ENCODE measurements at places on chromosomes 6 and 20. TPM values are rescaled to one million over a fixed set of nuclear protein-coding genes. Genes with fewer than 3 reads are reported as not detected.

Gene STMND1
- total RNA-seq: not detected

Gene ID4
- 13.6 TPM for total RNA-seq

- no peak overlapping the region for H3K27ac ChIP-seq
- H3K4me1 ChIP-seq: no peaks in the 10 kb centered on the region
- no peak overlapping the region for H3K4me3 ChIP-seq
- H3K27me3 ChIP-seq: no peaks in the 10 kb centered on the region
- no peaks in the 10 kb centered on the region for H3K36me3 ChIP-seq
Measured at GRCh38 chr6:68730291-68731054, 95.4 kb downstream of the ADGRB3 start.

DNA sequence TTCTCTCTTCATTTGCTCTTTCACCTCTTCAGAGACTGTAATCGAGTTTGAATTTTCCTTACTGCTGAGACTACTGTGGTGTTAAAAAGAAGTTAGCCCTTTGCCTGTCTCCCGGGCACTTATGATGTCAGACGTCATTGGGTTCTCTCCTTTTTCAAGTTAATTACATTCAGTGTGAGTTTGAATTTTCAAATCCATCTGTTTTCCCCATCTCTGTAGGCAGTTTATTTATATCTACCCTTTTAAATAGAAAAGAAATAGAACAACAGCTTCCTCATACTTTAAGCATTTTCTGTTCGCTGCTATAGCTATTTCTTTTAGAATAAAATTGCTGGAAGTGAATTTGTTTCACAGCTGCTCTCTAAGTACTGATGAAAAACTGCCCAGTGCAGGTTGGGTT is 81.4 kb downstream of the MCHR2 start:
- no peak for DNase-seq
- no peaks in the 10 kb centered on the region for H3K27me3 ChIP-seq
- no peak overlapping the region for H3K27ac ChIP-seq
- no peaks in the 10 kb centered on the region for H3K36me3 ChIP-seq

GRCh38 chr6:91352878-91353277 is 766.0 kb upstream of the MAP3K7 start:
- H3K27ac ChIP-seq: no peak overlapping the region
- DNase-seq: no peak
- H3K4me1 ChIP-seq: no peaks in the 10 kb centered on the region
- no peaks in the 10 kb centered on the region for H3K36me3 ChIP-seq
- no peaks in the 10 kb centered on the region for H3K27me3 ChIP-seq

DNA sequence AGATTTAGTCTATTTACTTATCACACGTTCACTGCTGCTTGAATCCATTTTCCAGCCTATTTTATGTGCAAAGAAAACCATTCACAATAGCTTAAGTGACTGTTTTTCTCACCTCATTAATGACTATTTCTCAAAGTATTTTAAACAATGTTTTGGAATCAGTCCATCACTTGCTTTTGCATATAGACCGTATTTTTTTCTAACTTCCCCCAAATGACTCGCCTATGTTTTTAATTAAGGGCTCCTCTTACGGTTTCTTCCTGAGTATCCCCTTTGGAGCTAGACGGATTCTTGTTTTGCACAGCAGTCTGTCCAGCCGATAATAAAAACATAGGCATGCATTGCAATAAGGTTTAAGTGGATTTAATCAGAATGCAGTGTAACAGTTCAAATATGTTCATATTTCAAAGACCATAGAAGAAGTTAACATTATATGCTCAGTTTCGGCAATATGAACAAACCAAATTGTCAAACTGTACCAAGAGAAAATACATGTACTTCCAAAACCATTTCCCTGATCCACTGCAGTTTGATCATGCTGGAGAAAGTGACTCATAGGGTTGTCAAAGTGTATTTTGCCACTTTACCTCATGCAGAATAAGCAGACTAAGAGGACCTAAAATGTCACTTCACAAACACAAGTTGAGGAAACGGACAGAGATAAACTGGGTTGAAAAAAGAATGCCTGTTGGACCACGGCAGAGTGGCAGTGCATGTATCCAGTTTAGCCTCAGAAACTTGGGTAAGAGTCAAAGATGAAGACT is 66.4 kb downstream of the HMGN3 start:
- no peak overlapping the region for H3K4me3 ChIP-seq
- H3K27ac ChIP-seq: no peak overlapping the region
- no peaks in the 10 kb centered on the region for H3K36me3 ChIP-seq
- no peaks in the 10 kb centered on the region for H3K27me3 ChIP-seq
- DNase-seq: no peak

DNA sequence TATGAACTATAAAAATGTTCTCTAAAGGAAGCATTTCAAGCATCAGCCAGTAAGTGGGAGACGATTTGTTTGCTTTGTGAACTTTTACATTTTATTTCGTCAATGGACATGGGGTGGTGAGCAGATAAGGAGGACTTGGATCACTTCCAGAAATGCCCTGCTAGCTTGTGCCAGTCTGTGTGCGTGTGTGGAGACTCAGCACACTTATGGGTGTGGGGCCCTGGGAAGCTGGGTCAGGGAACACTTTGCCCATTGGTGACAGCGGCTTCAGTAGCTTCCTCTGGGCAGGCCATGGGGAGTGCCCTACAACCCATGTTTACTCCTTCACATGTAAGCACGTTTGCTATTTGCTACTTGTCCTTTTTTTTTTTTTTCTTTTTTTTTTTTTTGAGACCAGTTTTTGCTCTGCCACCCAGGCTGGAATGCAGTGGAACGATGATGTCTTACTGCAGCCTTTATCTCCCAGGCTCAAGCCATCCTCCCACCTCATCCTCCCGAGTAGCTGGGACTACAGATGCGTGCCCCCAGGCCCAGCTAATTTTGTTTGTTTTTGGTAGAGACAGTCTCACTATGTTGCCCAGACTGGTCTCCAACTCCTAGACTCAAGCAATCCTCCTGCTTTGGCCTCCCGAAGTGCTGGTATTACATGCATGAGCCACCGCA is 24.2 kb downstream of the PRDM1 start:
- peaks cover 4% of the 10 kb centered on the region for H3K4me1 ChIP-seq
- H3K4me3 ChIP-seq: no peak overlapping the region
- H3K27me3 ChIP-seq: no peaks in the 10 kb centered on the region

- H3K27ac ChIP-seq: no peak overlapping the region
- H3K36me3 ChIP-seq: no peaks in the 10 kb centered on the region
- DNase-seq: no peak
- no peaks in the 10 kb centered on the region for H3K27me3 ChIP-seq
Measured at GRCh38 chr6:46655803-46656202, 3.0 kb downstream of the SLC25A27 start.

- H3K4me3 ChIP-seq: no peak overlapping the region
- H3K27me3 ChIP-seq: no peaks in the 10 kb centered on the region
- no peaks in the 10 kb centered on the region for H3K4me1 ChIP-seq
- DNase-seq: no peak
- no peaks in the 10 kb centered on the region for H3K36me3 ChIP-seq
Measured at GRCh38 chr6:25418454-25419052, 139.4 kb downstream of the CARMIL1 start.

DNA sequence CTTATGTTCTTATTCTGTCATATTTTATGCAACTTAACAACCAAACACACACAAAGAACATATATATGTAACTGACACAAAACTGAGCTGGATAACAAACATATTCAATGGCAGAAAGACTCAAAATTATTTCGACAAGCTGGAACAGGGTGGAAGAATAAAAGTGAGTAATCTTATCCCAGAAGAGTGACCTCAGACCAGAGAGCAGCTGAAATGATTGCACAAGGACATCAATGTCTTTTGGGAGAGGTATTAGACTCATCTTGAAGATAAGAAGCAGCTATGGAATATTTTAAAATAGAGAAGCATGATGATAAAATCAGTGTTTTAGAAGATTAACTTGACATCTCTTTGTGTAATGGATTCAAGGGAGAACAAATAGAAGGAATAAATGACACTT is 191.6 kb upstream of the PRDM1 start:
- H3K4me1 ChIP-seq: peaks cover 3% of the 10 kb centered on the region
- no peak for DNase-seq
- H3K27me3 ChIP-seq: no peaks in the 10 kb centered on the region

- no peak for DNase-seq
- no peaks in the 10 kb centered on the region for H3K27me3 ChIP-seq
- no peak overlapping the region for H3K4me3 ChIP-seq
- peaks cover 30% of the 10 kb centered on the region for H3K4me1 ChIP-seq
Measured at GRCh38 chr6:1705630-1706029, 95.9 kb downstream of the FOXC1 start.
